ENCODE measurements at places on chromosomes 7 and 10. TPM values are rescaled to one million over a fixed set of nuclear protein-coding genes. Genes with fewer than 3 reads are reported as not detected.

GRCh38 chr7:141475679-141476078 is 75.5 kb upstream of the AGK start:
- no peak for DNase-seq

Gene C10orf67
- total RNA-seq, result 1.8 TPM

Gene TRIM50
- not detected for total RNA-seq

Gene ADAM12
- total RNA-seq, result 8.2 TPM

GRCh38 chr7:44441079-44441478 is 49.4 kb downstream of the NUDCD3 start:
- DNase-seq, result no peak

DNA sequence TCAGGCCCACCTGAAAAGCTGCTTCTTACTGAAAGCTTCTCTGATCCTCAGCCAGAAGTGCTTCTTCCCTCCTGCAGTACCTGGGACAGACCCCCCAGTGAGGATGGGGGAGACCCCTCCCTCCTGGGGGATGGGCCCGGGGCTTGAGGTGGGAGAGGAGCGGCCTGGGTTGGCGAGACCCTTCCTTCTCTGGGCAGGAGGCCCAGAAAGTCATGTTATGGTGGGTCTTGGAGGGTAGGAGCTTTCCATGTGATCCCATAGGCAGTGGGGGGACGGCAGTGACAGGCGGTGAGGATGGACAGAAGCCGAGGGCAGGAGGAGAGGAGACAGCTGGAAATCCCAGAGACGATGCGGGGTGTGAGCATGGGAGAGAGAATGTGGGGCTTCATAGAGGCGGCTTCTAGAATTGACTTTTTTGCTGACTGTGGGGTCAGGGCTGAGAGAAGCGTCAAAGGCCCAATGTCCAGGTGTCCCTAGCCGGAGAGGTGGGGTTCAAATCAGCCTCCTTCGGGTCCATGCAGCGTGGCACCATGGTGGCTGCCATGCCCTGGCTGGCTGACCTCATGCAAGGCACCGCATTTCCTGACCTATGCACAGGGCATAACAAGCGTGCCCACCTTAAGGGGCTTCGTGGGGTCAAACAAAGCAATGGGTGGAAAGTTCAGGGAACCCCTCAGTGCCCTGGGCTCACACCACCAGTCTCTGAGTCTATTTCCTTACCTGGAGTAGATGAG is 154.0 kb downstream of the UBE2H start:
- DNase-seq, result no peak

Gene CYP2C8
- total RNA-seq, result not detected

DNA sequence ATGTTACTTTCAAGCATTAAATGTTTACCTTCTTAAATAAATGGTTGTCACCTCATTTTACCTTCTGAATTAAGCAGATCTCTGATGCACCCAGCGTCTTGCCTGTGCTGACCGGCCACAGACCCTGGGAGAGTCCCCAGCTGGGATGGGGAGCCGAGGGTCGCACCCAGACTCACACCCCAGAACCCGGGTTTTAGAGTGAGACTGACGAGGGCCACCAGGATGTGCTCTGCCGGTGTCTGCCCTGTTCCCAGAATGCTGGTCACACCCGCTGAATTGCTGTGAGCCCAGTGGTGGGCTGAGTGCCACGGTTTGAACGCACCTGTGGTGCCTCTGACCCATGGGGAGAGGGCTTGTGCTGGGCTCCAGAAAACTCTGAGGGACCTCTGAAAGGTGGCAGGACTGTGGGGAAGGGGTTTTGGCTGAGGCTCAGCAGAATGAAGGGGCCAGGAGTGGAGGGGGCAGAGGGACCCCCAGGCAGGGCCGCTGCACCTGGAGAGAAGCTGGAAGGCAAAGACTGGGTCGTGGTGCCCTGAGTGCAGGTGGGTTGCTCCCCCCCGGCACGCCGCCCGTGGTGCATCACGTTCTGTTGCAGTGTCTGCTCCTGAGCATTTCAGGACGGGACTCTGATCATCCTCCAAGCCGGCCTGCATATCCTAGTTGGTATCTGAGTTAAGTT is 39.2 kb downstream of the INPP5A start:
- no peak for DNase-seq

DNA sequence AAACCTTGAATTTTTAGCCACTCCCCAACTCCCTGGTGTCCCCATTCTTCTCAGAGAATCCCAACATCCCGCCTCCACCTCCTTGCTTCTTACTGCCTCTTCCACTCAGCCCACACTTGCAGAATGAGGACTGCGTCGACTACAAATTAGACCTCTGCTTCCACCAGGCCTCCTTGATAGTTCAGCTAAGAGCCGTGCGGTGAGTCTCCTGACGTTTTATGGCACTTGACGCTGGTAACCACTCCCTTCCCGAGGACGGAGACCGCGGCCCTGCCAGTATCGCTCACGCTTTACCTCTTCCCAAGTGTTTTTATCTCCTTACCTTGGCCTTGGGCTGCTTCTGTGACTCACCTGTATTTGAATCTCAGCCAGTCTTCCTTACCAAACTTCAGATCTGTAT is 31.1 kb downstream of the RBM17 start:
- peak; percentile 64 for DNase-seq

GRCh38 chr7:28776463-28777157 is 181.5 kb downstream of the TRIL start:
- DNase-seq, result no peak
